ENCODE measurements at places on chromosomes 7 and 10.

DNA sequence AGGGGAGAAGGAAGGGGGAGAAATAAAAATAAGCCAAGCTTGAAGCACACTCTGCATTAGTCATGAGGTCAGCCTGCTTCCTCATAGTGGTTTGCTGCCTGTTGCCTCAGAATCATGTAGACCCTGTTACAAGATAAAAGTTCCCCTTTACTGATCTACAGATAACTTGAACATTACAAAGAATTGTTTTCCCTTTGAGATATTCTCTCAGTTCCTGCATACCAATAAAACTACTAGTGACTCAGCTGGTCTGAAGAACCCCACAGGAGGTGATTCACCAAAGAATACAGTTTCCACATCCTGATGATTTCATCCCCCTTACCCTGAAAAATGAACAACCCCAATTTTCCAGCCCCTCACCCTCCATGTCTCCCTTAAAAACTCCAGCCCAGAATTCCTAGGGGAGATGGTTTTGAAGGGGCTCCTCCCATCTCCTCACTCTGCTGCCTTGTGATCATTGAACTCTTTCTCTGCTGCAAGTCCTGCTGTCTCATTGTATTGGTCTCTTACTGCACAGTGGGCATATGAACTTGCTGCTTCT, 31.5 kb upstream of the NRP1 start:
- peak; percentile 92 for DNase-seq

DNA sequence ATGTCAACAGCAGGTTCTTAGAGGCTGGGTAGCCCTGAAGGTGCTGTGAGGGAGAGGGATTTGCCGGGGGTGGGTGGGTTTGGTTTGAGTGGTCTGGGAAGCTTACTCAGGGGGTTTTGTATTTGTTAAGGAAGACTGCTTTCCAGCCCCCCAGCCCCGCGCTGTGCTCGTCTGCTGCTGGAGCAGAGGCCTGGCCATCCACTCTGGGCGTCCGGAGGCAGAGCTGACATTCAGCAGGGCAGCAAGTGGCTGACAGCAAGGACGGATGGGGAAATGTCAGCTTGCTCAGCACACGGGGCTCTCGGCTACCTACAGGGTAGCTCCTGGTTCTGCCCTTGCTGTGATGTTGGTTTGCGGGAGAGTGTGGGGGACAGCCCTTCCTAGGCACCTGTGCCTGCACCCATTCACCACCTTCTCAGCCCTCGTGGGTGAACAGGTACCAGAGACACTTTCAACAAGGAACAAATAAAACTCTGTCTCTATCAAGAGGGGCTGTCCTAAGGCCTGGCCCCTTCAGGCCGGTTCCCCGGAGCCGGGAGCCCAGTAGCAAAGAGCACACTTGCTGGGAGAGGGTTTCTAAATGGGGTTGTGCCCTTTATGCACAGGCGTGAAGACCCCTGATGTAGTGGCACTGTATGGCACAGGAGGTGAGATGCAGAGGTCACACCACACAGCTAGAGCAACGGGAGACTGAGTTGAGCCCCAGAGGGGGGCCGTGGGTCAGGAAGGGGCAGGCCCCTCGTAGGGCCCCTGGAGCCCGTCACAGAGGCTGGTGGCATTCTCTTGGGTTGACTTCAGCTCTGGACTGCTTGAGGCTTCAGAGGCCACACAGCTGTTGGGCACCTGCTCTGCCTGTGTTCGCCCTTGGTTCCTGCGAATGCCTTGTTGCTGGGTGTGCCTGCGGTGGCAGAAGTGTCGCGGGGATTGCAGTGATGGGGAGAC, 72.2 kb upstream of the SHH start:
- no peak for DNase-seq

- no peak for DNase-seq
These were observed 2.1 kb upstream of the SAMD9L start for GRCh38 chr7:93150200-93150835.

GRCh38 chr10:1802413-1802812, 65.1 kb upstream of the ADARB2 start:
- no peak for DNase-seq

GRCh38 chr7:82335927-82336326, 107.7 kb downstream of the CACNA2D1 start:
- no peak for DNase-seq

- DNase-seq: no peak
These were observed 23.6 kb downstream of the C10orf71 start for GRCh38 chr10:49322371-49323170.

DNA sequence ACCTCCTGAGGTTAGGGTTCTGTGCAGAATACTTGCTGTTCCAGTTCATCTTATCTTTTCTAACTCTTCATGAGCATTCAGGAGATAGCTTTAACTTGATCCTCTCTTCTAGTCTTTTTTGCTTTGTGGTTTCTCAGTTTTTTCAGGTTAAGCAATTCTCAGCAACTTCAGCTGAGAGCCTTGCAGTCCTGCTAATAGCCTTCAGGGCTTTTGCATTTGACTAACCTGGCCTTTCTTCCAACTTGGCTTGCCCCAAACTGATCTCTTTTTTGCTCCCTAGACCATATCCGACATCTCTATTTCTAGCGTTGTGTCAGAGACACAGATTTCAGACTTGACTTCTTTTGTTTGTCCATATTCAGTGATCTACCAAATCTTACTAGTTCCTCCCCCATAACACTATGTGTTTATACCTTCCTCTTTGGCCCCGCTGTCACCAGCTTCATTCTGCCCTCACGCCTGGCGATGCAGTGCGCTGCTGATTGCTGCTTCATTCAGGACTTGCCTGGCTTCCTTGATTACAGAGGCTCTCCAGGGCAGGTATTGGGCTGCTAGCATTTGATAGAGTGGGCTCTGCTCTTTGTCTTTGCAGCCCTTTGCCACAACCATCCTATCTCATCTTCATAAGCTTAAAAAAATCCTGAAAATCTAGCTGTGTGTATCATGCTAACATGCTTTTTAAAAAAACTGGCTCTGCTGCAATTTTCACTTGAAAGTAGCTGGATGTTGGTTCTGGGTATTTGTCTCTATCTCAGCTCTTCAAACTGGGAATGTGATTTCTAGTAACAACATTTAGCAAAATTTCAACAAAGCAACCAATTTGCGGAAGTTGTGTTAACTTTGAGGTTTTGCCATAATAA, 9.6 kb downstream of the CUL1 start:
- DNase-seq: no peak

DNA sequence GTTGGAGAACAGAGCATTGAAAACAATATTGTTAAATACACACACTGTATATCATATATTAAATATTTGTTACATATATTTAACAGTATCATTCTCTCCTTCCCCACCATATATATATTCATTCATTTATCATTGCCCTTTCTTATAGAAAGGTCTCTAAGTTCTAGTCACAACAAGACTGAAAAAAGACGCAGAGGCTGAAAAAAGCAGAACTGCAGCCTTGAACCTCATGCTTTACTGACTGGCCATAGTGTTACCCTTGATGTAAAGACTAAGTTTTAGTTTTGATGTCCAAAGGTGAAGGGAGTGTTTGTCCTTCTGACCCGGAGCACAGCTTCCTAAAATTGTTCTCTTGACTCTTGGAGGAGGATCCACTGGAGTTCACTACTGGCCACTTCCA, 247.9 kb downstream of the PTEN start:
- DNase-seq: no peak

GRCh38 chr10:121648493-121648892, 50.2 kb upstream of the FGFR2 start:
- DNase-seq: no peak

Measured in AG09309 (cell line).